Stimulated activated CD4-positive, alpha-beta T cell treated with anti-CD3 and anti-CD28 coated beads, Interleukin-4, amount 100 ng/mL, for 48 hours (primary cell): ENCODE measurements at places on chromosomes 1 and 21.

GRCh38 chr1:114901814-114902213 is 47.2 kb downstream of the SYCP1 start:
- no peak for DNase-seq

- no peak for DNase-seq
Observed at GRCh38 chr21:35932232-35932911, 128.0 kb downstream of the SETD4 start.

DNA sequence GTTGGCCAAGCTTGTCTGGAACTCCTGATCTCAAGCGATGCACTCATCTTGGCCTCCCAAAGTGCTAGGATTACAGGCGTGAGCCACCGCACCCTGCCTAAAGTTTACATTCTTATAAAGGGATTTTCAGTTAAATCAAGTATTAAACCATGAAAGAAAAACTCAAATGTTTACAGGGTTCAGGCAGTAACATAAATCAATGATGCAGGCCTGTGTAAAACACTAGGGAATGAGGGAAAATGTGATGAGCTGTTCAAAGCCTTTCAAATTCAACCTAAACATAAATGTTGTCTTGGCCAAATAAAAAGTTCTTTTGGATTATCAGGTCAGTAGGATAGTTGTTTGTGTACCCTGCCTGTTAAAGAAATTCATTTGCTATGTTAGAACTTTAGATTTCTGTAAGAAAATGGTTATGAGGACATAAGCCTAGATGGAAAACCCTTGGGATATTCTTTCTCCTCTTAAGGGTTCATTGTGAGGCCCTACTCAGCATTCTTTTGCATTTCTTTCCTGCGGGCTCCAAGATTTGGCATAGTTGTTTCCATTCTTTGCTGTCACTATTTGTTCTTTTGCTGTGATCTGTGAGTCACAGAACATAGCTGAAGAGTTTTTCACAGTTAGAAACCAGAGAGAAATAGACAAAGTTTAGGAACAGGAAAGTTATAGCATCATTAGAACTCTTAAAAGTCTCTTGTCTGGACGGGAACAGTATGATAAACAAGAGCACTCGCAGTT is 8.9 kb upstream of the ZRANB2 start:
- DNase-seq: no peak

DNA sequence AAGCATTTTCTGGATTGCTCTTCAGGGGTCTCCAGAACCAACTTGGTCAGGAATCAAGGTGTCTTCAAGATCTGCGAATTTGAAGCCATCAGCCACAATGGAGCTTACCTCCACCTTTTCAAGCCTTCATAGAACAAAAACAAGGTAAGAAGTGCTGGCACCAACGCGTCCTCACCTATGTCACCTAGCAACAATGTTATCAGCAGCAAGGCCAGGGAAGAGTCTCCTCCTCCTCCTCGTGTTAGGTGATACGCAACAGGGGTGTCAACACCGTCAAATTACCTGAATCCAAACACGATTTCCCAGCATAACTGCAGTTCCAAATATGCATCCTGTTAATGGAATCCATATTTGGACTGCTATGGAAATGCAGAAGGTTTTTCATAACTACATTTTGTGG is 4.1 kb upstream of the TIAM1 start:
- DNase-seq: no peak

GRCh38 chr1:235513495-235514366 is 9.5 kb upstream of the B3GALNT2 start:
- DNase-seq: no peak

GRCh38 chr1:109361649-109362048 is 36.1 kb downstream of the SORT1 start:
- no peak for DNase-seq

DNA sequence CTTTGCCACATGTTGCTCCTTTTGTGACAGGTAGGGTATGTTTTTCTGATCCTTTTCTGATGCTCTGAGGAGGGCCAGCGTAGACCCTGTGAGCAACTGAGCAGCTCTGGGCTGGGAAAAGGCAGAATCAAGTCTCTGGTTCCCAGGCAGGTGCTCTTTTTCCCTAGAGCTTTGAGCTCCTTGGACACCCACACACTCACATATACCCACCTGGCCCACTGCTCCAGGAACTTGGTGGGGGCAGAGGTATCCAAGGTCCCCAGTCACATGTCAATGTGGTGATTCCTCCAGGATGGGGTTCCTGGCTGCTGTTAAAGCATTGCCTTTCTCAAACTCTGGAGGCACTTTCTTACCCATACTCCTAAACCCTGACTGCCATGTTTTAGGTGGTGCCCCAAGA is 5.4 kb downstream of the CD2 start:
- DNase-seq: no peak

- no peak for DNase-seq
Observed at GRCh38 chr1:247386217-247386616, 29.8 kb upstream of the NLRP3 start.

GRCh38 chr1:204045430-204045829 is 27.5 kb upstream of the SOX13 start:
- DNase-seq: no peak

DNA sequence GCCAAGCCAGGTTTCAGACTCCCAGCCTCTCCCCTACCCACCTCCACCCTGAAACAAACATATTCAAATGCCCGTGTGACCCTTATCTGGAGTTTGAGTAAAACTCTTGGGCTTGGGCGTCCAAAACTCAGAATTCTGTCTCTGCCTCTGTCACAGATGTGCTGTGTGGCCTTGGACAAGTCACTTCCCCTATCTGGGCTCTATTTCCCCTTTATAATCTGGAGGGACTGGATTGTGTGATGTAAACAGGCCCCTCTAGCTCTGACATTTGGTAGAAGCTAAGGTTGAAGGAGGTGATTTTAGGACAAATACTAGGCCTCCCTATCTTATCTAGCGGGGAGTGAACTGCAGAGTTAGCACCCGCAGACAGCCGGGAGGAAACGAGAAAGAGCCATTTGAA is 67.5 kb downstream of the IGSF21 start:
- no peak for DNase-seq

GRCh38 chr1:174874331-174875053 is 125.3 kb upstream of the CACYBP start:
- DNase-seq: no peak

GRCh38 chr1:52366517-52366827 is 467 bp upstream of the CC2D1B start:
- DNase-seq: no peak

GRCh38 chr21:14739590-14739989 is 193.5 kb upstream of the SAMSN1 start:
- no peak for DNase-seq

DNA sequence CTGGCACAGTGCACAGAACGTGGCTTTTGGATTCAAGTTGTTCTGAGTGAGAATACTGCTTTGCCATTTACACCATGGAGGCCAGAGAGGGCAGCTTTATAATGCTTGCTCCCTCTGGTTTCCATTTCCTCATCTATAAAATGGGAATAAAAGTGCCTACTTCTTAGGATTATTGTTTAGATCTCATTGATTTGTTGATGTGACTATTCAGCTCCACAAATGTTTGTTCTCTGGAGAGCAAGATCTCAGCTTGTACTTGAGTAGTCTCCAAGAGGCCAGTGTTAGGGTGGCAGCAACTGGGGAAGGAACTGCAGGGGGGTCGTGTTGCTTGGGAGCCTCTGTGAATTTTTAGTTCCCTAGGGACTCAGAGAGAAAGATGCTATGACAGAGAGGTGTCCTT is 55.2 kb downstream of the YARS1 start:
- no peak for DNase-seq

DNA sequence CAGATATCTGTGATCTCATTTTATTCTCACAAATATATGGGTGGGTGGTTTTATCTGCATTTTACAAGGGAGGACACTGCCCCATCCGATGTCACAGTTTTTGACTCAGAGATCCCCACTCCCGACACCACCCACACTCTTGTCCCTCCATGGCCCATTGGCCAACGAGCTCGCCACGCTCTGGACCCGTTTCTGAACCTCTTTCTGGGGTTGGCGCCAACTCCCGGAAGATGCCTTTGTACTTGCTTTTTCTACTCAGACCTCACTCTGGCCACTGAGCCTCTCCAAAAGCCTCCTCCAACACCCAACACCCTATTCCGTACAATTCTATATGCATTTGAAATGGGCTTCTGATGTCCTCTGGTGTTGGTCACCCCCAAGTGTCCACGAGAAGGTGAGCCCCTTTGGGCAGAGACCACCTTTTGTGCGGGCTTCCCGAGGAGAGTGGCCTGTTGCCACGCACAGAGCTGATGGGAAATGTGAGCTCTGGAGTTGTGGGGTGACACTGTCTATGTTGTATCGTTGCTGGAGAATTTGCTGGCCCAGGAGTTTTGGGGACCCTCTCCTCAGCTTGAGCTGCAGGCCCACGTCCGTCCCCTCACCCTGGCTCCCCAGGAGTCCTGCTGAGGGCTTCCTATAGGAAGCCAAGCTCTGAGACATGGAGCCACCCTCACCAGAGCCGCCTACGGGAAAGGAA is 366.9 kb upstream of the VAMP3 start:
- DNase-seq: no peak

GRCh38 chr1:203992440-203992839 is 80.5 kb upstream of the SOX13 start:
- DNase-seq: no peak

DNA sequence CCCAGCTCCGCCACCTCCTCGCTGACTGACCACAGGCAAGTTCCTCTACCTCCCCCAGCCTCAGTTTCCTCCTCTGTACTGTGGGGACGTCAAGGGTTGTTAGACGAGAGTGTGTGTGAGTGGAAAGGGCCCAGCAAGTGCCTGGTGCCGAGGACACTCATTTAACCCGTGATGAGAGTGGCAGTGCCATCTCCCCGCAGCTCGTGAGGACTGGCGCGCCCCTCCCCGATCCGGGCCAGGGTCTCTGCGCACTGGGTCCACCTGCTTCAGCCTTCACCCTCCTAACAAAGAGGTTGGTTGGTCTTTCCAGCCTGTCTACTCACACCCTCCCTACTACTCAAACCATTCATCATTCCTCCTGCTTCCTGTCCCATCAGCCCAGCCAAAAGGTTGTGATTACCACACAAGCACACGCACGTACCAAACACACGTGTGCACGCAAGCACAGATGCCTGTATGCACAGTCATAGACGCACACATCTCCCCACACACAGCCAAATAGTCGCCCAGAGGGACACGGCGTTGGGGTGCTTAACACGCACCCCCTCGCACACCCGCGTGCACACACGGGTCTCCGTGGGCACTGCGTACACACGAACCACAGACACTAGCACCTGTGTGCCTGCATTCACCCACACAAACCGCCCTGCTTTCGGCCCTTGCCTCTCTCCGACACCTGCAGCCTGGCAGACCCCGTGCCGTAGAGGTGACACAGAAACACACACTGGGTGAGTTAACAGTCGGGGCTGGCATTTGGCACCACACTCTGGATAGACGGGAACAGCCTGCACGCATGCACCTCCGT is 39.3 kb downstream of the TAS1R2 start:
- DNase-seq: no peak

GRCh38 chr1:182084487-182085316 is 23.2 kb upstream of the ZNF648 start:
- DNase-seq: peak; percentile 73

GRCh38 chr1:25529518-25530185 is 13.8 kb upstream of the LDLRAP1 start:
- DNase-seq: no peak
